Immature natural killer cell (primary cell): ENCODE measurements at places on chromosomes 11 and 22.

DNA sequence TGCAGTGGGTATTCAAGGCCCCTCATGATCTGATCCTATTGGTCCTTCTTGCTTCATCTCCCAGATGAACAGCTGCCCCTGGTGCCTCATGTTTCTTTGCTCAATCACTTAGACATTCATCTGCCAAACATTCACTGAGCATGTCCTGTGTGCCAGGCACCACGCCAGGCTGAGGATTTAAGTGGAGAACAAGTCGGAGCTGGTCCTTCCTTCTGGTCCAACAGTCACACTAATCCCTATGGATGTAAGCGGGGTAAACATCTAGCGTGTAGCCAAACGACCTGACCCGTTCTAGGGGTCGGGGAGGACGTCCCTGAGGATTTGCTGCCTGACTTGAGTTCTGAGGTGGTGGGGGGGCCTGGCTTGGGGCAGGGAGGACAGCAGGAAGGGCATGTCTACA is 21.9 kb downstream of the ZMAT5 start:
- peaks cover 2% of the 10 kb centered on the region for H3K27me3 ChIP-seq
- no peak for DNase-seq
- no peaks in the 10 kb centered on the region for H3K4me1 ChIP-seq
- H3K27ac ChIP-seq: no peak overlapping the region

DNA sequence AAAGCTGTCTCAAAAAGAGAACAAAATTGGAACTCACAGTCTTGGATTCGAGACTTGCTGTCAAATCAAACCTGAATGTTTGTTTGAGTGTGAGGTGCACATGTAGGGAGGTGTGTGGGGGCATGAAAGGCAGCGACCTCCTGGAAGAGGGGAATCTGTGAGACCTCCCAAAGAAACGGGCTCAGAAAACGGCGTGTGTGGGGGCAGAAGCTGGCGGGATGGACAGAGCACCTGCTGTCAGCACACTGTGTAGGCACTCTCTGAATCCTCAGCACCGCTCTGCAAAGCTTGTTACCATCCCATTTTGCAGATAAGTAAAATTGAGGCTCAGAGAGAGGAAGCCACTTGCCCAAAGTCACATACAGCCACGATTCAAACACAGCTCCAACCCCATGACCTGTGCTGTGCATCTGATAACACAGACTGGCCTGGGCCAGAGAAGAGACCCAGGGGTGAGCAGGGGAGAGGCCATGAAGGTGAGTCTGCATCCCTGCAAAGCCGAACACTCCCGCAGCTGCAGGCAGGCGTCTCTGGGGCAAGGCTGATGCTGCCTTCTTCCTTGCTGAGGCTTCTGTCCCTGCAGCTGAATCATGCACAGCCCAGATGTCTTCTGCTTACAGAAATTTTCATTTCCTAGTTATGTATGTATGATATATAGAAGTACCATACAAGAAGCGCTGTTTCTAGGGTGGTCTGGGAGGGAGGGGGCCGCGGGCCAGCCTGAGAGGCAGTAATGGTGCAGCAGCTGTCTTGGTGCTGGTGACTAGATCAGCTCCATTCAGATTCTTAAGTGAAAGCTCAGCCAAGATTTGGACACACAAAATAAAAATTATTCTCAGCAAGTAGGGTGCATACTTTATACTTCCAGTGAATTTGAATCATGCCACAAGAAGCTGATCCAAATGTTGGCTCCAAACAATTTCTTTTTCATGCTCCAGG is 67.3 kb upstream of the SHISAL1 start:
- H3K27ac ChIP-seq: no peak overlapping the region
- no peaks in the 10 kb centered on the region for H3K36me3 ChIP-seq
- no peaks in the 10 kb centered on the region for H3K4me1 ChIP-seq
- H3K27me3 ChIP-seq: peaks cover 3% of the 10 kb centered on the region
- H3K4me3 ChIP-seq: no peak overlapping the region
- DNase-seq: no peak

GRCh38 chr11:116427903-116428637 is 344.7 kb downstream of the BUD13 start:
- peaks cover 7% of the 10 kb centered on the region for H3K27me3 ChIP-seq
- no peaks in the 10 kb centered on the region for H3K4me1 ChIP-seq
- H3K4me3 ChIP-seq: no peak overlapping the region
- H3K36me3 ChIP-seq: no peaks in the 10 kb centered on the region
- no peak overlapping the region for H3K27ac ChIP-seq

DNA sequence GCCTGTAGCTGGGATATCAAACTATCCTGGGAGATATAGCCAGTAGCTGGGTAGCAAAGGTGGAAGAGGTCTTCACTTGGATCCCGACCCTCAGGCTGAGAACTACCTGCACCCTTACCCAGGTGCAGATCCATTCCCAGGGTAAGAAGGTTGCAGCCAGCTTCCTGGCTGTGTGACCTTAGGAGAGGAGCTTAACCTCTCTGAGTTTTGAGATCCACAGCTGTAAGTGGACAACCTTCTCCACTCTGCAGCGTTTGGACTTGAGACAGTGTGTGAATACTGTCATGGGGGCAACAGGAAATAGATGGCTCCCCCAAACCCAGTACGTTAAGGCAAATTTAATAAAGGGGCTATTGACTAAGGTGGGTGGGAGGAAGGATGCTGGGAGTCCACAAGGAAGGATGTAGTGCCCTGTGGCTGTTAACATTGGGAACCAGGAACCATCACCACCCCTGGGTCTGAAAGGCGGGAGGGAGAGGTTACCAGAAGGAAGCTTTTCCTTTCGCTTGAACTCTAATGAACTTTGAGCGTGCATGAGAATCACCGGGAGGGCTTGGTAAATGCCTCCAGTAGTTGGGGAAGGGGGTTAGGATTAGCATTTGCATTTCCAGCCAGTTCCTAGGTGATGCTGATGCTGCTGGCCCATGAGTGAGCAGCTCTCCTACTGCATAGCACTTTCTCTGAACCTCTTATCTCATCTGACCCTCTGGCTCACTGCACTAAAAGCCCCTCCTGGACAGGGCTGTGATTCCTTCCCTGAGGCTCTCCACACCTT is 24.4 kb downstream of the SGSM1 start:
- H3K4me1 ChIP-seq: peaks cover 2% of the 10 kb centered on the region
- no peak overlapping the region for H3K4me3 ChIP-seq
- peaks cover 10% of the 10 kb centered on the region for H3K36me3 ChIP-seq
- peaks cover 2% of the 10 kb centered on the region for H3K27me3 ChIP-seq
- DNase-seq: no peak

DNA sequence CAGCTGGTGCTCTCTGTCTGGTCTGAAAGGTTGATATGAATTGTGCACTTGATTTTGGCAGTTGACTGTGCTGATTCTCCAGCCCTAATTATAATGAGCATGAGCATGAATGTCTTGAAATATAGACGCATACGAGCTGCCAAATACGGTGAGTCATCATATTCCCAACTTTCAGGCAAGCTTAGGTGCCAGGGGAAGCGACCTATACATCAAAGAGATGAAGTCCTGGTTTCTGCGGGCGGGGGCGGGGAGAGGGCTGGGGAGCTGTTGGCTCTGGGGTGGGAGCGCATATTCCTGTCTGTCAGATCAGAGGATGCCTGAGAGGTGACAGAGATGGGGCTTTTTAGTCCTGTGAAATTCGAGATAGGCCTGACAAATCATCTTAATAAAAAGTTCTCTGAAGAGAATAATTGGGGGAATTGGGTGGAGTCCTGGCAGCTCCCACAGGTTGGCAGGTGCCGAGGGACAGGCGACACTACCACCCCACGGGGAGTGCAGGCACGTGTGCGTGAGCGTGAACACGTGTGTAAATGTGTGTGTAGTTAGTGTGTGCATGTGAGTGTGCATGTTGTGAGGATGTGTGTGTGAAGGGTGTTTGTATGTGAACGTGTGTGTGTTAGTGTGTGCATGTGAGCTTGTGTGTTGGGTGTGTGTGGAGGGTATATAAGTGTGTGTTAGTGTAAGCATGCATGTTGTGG is 865.3 kb downstream of the TBC1D22A start:
- H3K4me3 ChIP-seq: no peak overlapping the region
- no peak overlapping the region for H3K27ac ChIP-seq
- peaks cover 3% of the 10 kb centered on the region for H3K27me3 ChIP-seq
- no peaks in the 10 kb centered on the region for H3K36me3 ChIP-seq

GRCh38 chr22:30169002-30169401 is 77.6 kb downstream of the LIF start:
- no peak overlapping the region for H3K4me3 ChIP-seq
- H3K27ac ChIP-seq: no peak overlapping the region
- DNase-seq: no peak

- H3K27ac ChIP-seq: no peak overlapping the region
- peaks cover 5% of the 10 kb centered on the region for H3K36me3 ChIP-seq
- no peak overlapping the region for H3K4me3 ChIP-seq
- no peak for DNase-seq
- peaks cover 8% of the 10 kb centered on the region for H3K27me3 ChIP-seq
- peaks cover 6% of the 10 kb centered on the region for H3K4me1 ChIP-seq
These were observed 16.5 kb downstream of the P2RX3 start for GRCh38 chr11:57354699-57355098.
